Activated naive CD8-positive, alpha-beta T cell treated with anti-CD3 and anti-CD28 coated beads for 36 hours (primary cell): ENCODE measurements at places on chromosomes 13 and 19.

DNA sequence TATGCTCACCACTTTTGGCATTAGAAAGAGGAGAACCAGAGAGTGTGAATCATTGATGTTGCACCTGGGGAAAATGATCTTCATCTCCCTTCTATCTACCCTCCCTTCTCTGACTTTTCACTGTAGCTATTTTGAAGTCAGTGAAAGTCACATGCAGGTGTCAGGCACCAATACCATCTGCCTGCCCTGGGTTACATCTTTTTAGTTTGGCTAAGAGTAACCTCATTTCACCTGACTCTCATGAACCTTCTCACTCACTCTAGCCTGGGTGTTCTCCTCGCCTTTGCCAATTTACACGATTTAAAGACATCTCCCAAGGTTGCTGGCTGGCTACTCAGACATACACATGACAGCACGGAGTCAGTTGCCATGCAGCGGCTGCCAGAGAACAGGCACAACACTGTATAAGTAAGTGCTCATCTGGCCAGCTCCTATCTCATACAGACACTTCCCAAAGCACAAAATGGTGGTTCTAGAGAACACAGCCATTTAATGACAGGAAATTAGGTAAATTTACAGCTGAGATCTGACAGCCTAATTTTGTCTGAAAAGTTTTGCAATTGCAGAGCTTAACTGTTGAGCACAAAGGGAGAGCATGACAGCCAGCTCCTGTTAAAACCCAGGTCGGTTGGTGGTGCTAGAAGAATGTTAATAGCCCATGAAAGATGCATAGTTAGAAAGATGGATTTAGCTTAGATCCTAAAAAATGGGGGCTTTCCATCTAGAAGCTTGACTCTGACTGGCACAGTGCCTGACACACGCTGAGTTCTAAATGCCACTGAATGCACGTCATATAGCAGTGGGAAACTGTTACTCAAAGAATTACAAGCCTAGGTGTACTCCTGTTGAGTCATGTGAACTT, 32.5 kb downstream of the LCP1 start:
- DNase-seq = no peak

DNA sequence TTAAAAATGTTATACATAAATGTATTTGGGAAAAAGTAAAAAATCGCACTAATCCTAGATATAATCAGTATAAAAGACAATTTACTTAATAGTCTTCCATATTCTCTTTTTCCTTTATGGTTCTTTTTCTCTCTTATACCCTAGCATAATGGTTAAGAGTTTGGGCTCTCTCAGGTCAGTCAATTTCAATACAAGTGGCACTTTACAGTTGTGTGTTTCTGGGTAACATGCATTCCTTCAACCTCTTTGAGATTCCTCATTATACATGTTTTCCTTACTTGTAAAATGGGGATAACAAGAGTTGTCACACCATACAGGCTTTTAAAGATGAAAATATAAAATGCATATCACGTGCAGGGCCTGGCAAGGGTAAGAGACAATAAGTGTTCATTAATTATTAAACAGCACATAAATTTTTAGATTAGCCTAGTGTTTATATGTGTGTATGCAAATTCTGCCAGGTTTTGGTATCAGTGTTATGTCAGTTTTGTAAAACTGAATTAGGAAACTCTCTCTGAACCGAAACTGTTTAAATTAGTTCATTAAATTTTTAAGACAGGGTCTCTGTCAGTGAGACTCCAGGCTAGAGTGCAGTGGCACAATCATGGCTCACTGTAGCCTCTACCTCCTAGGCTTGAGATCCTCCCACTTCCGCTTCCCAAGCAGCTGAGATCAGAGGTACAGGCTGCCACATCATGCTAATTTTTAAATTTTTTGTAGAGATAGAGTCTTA, 49.8 kb downstream of the ELF1 start:
- no peak for DNase-seq

GRCh38 chr13:27978301-27978968, 9.3 kb upstream of the CDX2 start:
- no peak for DNase-seq

- no peak for DNase-seq
Observed at GRCh38 chr13:20923272-20923671, 20.7 kb upstream of the XPO4 start.

GRCh38 chr19:46372901-46373490, 26.1 kb downstream of the PPP5C start:
- DNase-seq = no peak

DNA sequence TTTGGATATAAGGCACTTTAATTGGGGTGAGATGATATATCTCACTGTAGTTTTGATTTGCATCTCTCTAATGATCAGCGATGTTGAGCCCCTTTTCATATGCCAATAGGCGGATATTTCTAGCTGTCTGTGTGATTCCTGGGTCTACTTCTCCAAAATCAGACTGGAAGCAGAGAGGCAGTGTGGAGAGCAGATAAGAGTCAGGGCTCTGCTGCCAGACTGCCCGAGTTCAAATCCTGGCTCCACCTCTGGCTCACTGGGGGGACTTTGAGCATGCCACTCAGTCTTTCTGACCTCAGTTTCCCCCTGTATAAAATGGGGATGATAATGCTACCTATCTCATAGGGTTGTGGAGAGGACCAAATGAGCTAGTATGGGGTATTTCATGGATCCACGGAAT, 24.0 kb upstream of the ACP7 start:
- DNase-seq = no peak

GRCh38 chr13:25345576-25345975, 26.2 kb upstream of the ATP8A2 start:
- no peak for DNase-seq

- no peak for DNase-seq
Observed at GRCh38 chr13:85497652-85498051, 301.6 kb downstream of the SLITRK6 start.

- DNase-seq = no peak
Observed at GRCh38 chr19:625257-625656, 8.1 kb downstream of the POLRMT start.

DNA sequence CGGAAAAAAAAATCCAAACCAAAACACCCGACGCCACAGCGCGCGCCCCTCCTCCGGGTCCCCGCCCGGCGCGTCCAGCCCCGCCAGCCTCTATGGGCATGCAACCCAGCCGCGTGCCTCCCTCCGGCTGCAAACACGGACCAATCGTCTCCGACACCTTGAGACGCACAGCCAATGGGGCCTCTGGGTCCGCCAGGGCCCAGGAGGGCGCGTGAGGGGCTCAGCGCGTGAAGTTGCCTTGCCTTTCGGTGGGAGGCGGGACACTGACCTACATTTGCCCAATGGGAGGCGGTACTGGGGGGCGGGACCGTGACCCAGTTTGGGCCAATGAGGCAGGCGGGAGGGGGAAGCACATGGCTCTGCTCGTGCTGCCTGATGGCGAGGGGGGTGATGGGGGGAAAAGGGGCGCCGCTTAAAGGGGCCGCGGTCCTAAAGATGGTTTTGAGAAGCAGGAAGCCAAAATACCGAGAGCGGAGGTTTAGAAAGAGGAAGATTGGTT, 319 bp upstream of the DBP start:
- peak; percentile 99 for DNase-seq

DNA sequence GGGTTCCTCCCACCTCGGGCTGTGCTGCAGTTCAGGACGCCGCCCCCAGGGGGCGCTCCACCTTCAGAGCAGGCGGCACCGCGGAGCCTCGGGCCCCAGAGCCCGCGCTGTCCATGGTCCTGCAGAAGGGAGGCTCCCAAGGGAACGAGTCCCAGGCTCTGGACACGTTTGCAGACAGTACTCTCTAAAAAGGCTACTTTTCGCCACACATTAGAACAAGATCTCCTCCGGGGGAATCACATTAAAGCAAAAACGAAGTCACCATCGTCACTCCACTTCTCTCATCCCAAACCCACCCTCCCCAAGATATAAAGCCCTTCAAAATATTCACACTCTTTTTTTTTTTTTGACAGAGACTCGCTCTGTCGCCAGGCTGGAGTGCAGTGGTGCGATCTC, 4.6 kb upstream of the SIGLEC10 start:
- DNase-seq = peak; percentile 87

GRCh38 chr13:88042489-88042888, 371.3 kb downstream of the SLITRK5 start:
- no peak for DNase-seq

DNA sequence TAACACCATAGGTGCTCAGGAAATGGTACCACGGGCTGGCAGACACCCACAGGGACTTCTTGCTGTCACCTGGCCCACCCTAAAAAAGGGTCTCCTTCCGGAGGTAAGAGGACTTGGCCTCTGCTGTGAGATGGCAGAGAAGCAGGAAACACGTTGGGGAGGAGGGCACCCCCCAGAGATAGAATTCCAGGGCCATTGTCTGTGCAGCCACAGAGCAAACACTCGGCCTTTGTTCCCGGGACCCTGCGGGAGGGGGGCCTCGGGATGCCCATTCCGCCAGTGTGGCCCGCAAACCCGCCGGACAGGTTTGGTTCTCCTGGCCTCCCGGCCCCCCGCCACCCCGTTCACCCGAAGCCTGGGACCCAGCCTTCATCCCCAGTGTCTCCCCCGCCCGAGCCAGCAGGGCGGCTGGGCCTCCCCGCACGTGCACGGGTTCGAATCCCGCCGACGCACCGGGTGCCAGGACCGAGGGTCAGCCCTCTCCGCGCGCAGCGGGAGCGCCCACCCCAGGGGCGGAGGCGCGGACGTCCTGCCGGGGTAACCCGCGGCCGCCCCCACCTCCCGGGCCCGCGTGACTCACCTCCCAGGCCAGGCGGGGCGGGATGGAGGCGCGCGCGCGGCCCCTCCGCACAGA, 714 bp downstream of the PLPP2 start:
- no peak for DNase-seq

DNA sequence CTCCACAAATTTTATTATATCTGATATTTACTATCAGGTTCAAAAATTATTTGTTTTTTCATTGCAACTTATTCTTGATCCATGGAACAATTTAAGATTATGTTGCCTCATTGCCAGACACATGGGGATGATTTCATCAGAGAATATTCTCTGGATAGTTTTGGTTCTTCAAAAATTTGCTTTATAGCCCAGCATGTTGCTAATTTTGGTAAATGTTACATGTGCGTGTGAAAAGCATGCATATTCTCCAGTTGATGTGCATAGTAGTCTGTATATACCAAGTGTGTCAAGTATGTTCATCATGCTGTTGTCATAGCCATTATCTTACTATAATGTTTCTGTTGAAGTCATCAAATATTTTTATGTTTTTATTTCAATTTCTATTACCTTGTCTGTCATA, 122.3 kb downstream of the RFC3 start:
- DNase-seq = no peak

DNA sequence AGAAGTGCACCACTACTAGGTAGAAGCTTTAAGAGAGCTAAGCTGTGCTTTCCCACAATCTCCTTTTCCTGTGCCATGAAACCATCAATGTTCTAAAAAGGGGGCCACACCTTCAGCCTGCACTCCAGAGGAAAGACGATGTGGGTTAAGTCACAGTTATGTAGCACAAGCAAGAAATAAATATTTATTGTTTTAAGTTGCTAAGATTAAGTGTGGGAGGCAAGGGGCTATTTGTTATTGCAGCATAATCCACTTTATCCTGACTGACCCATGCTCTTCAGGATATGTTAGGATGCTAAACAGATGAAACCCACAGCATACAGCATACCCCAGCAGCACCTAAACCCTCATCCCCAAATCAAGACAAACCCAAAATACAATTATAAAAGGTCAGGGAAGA, 64.7 kb downstream of the MBD3L2B start:
- DNase-seq = no peak

- no peak for DNase-seq
Observed at GRCh38 chr13:79986890-79987289, 354.0 kb downstream of the SPRY2 start.

DNA sequence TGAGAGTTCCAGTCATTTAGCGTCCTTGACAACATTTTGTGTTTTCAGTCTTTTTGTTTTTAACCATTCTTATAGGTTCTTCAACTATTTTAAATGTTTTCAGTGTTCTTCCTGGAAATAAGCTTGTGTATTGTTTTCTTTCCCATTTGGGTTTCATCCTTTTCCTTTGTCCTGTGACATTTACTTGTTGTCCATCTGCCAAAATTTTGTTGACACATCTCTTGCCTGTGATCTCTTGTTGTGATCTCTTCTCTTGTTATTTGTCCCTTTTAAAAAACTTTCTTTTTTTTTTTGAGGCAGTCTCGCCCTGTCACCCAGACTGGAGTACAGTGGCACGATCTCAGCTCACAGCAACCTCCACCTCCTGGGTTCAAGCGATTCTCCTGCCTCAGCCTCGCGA, 96.5 kb downstream of the PDS5B start:
- no peak for DNase-seq

GRCh38 chr13:50794226-50794625, 49.3 kb downstream of the DLEU7 start:
- no peak for DNase-seq

- DNase-seq = no peak
Observed at GRCh38 chr13:62875118-62875640, 1459.5 kb upstream of the PCDH20 start.

- no peak for DNase-seq
Observed at GRCh38 chr19:12751635-12752034, at the start of gene BEST2. Gene BEST2 (plus strand): TSS chr19:12751791. CDS start chr19:12752593, 802 bp downstream.

GRCh38 chr13:111922086-111922485, 144.9 kb upstream of the SOX1 start:
- DNase-seq = no peak

DNA sequence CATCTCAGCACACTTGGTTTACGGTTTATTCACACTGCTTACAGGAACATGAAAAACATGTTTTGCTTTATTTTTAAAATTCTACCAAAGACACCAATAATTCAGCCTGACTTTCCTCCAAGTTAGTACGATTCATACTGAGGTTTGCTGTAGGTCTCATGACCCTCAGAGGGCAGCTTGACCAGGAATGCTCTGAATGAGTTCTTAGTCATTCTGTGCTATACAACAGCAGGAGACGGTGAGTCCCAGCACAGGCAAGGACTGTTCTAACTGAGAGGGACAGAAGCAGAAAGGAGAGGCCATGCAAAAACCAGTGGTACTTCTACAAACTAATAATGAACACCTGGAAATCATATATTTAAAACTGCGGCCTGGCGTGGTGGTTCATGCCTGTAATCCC, 6.4 kb downstream of the GRTP1 start:
- no peak for DNase-seq

DNA sequence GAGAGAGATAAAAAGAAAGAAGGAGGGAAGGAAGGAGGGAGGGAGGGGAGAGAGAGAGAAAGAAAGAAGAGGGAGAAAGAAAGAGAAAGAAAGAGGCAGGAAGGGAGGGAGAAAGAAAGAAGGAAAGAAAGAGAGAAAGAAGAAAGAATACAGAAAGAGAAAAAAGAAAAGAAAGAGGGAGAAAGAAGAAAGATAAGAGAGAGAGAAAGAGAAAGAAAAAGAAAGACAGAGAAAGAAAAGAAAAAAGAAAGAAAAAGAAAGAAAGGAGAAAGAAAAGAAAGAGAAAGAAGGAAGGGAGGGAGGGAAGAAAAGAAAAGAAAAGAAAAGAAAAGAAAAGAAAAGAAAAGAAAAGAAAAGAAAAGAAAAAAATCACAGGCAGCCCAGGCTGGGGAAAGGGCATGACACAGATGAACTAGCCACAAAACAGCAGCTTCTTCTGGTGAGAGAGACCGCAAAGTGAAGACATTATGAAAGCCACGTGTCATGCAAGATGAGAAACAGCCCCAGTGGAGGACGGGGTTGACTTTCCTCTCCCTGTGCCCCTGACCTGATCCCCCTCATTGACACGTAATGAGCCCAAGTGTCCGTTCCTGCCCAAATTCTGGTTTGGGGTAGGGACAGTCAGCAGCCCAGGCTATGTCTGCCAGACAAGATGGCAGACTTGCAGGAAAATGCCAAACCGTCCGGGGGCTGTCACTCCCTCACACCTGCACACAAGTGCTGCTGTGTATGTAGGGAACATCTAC, 102.1 kb downstream of the INSR start:
- peak; percentile 49 for DNase-seq

GRCh38 chr19:2207991-2208860, 27.9 kb downstream of the PLEKHJ1 start:
- DNase-seq = no peak

GRCh38 chr19:4389511-4390016, 10.8 kb downstream of the SH3GL1 start:
- no peak for DNase-seq
